HEK293T (cell line): ENCODE measurements at places on chromosomes 13 and 19.

- peak; percentile 23 for DNase-seq
Measured at GRCh38 chr19:36488846-36489117, 579 bp downstream of the ZNF566 start.

DNA sequence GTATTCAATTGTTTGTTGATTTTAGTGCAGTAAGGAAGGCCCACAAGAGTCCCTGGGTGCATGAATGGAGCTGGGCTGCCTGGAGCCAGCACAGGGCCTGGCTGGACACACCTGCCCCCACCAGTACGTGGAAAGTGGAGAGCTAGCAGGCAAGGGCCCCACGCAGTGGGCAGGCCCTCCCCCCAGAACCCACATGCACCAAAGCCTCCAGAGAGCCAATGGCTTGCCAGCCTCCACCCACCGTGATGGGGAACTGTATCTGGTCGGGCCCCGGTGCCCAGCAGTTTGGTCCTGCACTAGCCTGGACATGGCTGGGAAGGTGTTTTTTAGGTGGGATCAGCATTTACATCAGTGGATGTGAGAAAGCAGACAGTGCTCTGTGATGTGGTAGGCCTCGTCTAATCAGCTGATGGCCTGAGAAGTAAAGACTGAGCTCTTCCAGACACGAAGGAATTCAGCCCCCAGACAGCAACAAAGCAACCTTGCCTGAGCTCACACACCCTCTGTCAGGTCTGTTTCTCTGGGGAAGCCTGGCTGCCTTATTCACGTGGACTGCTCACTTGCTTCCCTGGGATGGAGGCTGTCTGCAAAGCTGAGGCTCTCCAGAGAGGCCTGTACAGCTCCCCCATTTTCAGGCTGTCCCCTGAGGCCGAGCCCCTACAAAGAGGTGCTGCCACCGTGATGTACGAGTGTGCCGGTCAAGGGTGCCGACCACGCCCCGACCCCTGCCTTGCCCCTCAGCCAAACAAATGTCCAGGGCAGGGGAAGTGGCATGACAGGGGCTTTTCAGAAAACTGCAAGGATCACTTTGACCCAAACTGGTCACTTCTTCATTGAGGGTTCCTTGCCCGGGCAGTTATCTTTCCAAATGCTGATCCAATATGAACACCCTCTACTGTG is 27.5 kb downstream of the RAB20 start:
- DNase-seq = no peak

DNA sequence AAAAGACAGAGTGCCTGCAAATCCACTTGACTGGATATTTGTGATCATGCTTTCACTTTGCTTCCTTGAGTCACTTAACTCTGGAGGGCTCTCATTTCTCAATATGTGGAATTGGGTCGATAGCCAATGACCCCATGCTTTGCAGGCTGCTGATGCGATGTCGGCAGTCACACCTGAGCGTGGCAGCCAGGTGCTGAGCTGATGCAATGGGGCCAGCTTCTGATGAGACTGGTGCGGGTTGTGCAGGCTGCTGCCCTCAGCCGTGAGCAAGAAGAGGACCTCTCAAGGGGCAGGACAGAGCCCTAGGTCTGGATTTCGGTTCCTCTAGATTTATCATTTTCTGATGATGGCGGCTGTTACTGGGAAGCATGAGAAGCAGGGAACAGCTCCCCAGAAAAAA is 334.1 kb downstream of the TEX29 start:
- no peak for DNase-seq

GRCh38 chr19:19034204-19034624 is 811 bp downstream of the ARMC6 start:
- peak; percentile 77 for DNase-seq

- no peak for DNase-seq
Measured at GRCh38 chr19:5492281-5492634, 37.0 kb downstream of the ZNRF4 start.

GRCh38 chr13:86858216-86858615 is 813.0 kb upstream of the SLITRK5 start:
- DNase-seq = no peak

DNA sequence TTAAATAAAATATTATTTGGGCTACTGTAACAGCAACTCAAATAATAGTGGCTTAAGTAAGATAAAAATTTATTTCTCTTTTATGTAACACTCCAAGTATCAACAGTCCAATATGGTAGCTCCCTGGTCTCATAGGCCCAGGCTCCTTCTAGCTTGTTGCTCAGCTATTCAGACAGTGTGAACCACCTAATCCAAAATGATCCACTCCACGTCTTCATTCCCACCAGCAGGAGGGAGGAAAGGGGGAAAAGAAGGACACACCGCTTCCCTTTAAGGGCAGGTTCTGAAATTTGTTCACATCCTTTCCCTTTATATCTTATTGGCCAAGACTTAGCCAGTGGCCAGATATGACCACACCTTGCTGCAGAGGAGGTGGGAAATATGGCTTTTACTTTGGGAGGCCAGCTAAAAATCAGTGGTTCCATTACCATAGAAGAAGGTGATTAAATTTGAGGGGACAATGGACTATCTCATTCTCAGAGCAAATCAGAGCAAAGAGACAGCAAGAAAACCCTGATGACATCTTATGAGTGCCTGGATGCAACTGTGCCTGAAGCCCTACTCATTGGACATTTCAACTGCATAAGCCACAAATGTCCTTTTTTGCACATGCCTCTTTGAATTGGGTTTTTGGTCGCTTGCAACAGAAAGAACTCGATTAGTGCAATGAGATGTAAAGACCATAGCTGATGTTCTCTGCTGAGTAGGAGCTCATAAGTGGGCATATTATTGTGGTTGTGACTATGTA is 7.0 kb upstream of the EPOR start:
- no peak for DNase-seq
